G401 (cell line): ENCODE measurements at places on chromosomes 13 and 19.

DNA sequence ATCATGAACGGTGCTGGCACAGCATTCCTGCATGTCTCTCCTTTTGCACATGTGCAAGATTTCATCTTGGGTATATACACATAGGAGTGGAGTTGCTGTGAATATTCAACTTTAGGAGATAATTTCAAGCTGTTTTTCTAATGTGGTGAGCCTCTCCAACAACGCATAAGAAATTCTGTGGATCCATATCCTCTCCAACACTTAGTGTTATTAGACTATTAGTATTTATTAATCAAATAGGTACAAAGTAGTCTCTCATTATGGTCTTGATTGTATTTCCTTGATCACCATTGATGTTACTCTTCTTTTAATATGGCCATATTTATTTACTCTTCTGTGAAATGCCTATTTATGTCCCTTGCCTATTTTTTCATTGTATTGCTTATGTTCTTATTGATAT is 114.5 kb downstream of the URI1 start:
- DNase-seq = no peak

GRCh38 chr13:44413095-44413494 is 39.5 kb downstream of the SERP2 start:
- DNase-seq = no peak

DNA sequence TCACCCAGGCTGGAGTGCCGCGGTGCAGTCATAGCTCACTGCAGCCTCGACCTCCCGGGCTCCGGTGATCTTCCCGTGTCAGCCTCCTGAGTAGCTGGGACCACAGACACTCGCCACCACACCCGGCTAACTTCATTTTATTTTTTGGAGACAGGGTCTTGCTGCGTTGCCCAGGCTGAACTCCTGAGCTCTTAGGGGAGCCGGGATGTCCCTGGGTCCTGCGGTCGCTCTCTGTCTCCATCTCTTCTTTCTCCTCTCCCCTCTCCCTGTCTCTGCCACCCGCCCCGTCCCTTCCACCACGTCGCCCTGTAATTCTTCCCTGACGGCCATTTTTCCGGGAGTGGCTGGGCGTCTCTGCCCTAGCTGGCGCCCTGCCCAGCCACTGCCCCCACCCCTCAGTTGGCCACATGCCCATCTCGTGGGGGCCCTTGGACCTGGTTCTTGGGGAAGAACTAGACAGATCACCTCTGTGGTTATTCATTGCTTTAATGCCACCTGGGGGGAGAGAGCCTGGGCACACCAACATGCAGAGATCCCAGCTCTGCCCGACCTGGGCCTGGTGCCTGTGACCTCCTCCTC is 18.9 kb downstream of the ARID3A start:
- DNase-seq = no peak

- DNase-seq = peak; percentile 6
Measured at GRCh38 chr19:35213663-35214632, 14.6 kb downstream of the FAM187B start.

DNA sequence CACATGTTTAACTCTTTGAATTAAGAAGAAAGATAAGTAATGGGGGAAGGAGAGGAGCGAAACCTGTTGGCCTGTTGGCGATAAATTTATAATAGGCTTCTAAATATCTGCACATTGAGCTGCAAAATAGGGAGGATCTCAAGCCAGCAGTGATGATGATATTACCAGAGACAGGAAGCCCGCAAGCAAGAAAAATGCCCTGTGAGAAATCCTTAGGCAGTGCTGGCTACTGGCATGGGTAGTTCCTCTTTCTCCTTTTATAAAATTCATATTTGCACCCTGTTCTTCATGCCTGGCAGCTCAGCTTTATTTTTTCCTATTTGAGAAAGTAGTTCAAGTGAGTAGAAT is 858 bp upstream of the USP12 start:
- peak; percentile 45 for DNase-seq

DNA sequence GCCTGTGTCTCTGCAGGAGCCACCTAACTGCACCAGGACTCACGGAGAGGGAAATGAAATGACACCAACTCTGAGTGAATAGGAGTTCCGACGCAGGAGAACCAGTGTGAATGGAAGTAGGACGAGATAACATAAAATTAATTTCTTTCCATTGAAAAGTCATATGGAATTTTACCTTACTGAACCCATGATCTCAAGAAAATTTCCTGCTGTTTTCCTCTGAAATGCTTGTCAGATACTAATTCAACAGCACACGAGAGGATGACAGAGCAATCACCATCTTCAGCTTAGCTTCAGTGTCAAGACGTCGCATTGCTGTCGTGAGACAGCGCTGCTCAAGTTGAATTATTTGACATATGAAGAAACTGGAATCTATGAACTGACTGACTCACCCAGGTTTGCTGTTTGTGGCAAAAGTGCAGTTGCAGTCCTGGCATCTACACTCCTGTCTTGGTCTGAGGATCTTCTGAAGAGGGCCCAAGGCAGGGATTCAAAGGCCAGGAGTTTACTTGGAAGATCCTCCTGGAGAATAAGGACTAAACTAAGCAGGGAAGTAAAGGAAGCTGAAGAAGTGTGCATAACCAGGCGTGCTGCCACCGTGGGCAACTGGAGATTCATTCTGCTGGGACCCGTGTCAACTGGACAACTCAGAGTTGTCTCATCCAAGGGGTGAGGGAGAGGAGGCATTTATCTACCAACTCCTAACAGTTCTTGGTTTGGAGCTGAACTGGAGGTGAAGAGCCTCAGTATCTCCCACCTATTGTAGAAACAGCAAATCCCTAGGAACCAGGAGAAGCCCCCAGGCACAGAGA is 214.4 kb upstream of the IRS2 start:
- DNase-seq = no peak
